ENCODE measurements at places on chromosomes 2 and 18.
A peak's percentile ranks its signal among the peaks of the same experiment; 100 is the strongest.

DNA sequence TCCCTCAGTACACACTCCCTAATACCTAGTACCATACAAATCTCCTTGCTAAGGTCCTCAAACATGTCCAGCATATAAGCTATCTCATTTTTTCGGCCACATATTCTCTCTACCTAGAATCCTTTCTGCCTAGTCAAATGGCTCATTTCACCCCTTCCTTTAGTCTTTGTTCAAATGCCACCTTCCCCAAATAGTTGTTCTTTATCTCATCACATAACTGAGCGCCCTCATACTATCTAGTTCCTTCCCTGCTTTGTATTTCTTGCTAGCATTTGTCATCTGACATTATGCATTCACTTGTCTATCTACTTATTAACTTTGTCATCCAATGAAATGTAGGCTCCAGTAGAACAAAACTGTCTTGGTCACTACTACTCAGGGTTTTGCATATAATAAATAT, 35.5 kb downstream of the RPRD1A start:
- DNase-seq: no peak

- DNase-seq: no peak
Measured at GRCh38 chr18:24273596-24273995, 124.0 kb downstream of the OSBPL1A start.

GRCh38 chr2:17107151-17107550, 411.1 kb downstream of the RAD51AP2 start:
- no peak for DNase-seq

DNA sequence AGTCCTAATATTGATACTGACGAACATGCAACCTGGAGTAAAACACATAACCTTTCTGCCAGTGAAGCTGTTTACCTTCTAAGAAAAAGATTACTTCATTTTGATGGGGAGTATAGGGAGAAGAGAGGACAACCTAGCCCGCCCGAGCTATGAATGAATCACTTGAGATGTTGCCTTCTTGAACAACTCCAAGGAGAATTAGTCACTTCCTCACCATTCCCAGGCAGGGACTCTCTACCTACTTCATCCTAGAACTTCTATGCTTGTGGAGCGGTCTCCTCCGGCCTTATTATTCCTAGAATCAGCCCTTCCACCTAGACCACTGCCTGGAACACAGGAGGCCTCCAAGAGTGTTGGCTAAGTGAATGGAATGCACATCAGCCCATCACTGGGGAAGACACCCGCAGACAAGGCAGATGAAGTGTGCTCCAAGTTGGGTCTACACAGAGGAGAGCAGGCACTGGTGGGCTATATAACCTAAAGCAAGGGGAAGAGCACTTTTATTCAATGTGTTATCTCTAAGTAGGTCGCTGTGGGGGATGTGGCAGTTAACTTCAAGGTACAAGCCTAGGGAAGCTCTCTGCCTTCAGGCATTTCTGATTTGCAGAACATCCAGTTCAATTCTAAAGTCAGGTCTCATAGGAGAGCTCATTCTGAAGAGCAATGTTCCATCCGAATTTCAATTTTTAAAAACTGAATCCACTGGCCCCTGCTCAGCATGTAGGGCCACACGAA, 57.4 kb downstream of the STK39 start:
- no peak for DNase-seq

DNA sequence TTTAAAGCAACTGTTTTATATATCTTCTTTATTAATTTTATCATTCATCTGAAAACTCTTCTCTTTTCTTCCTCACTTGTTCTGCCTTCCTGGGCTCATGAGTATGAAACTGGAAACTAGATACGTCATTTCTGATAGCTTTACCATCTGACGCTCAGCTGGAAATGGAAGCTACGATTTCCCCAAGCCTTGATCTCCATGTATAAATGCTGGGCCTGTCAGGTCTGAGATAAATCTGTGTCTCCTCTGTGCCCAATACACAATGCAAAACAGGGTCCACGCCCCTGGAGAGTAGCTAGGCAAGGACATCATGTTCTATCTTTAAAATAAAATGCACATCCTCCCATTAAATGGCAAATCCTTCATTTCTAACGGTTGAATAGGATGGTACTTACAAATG, 238.4 kb downstream of the AFF3 start:
- DNase-seq: no peak

- peak; percentile 41 for DNase-seq
Measured at GRCh38 chr2:173126819-173127218, 51.2 kb downstream of the MAP3K20 start.

DNA sequence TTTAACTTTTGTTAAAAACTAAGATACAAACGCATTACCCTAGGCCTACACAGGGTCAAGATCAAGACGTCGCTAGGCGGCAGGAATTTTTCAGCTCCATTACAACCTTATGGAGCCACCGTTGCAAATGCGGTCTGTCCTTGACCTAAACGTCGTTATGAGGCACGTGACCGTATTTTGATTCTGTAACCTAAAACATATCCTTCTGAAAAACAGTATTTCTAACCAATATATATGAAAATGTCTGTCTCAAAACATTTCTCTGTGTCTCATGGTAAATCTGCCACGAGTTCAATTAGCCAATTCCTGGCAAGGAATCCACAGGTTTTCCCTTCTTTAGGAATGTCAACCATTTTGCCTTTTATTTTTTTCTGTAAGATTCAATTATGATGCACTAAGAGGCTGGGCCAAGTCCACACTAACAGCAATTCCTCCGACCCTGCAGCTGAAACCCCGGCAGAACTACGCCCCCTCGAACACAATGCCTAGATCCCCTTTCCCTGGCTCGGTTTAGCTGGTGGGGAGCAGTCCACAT, 1.7 kb downstream of the RTN4 start:
- DNase-seq: no peak

- no peak for DNase-seq
Measured at GRCh38 chr18:62612289-62612645, 89.4 kb downstream of the ZCCHC2 start.

GRCh38 chr2:223696719-223697118, 94.6 kb upstream of the SCG2 start:
- DNase-seq: no peak

- no peak for DNase-seq
Measured at GRCh38 chr18:23585007-23585871, 1.1 kb downstream of the NPC1 start.

DNA sequence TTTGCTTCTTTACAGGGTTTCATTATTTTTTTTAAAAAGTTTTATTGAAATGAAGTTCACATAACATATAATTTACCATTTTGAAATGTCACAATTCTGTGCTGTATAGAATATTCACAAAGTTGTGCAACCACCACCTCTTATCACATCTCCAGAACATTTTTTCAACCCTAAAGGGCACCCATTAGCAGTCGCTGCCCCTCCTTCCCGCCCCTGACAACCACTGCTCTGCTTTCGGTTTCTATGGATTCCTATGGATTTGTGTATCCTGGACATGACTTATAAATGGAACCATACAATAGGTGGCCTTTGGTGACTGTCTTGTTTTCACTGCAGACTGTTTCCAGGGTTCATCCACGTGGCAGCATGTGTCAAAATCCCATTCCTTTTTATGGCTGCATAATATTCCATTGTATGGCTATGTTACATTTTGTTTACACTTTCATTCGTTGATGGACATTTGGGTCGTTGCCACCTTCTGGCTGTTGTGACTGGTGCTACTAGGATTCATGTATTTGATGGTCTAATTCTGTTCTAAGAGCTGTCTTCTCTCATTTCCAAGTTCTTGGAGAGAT, 52.6 kb downstream of the SH3BP4 start:
- DNase-seq: no peak

DNA sequence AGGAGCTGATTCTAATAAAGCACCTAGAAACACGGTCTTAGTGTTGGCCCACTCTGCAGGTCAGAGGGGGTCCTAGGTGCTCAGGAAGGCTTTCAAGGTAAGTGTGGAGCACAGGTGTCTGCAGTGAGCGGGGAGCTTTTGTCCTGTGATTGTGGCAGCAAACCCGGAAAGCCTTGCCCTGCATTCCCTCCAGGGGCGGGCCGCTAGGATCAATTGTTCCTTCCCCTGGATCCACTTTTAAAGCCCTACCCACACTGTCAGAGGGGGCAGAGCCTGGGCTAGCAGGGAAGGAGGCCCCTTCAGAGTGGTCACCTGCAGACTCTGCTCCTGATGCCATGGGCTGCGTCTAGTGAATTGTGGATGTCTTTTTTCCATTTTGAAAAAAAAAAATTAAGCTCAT, 176.0 kb downstream of the CTIF start:
- no peak for DNase-seq

- no peak for DNase-seq
Measured at GRCh38 chr18:68316636-68317035, 398.3 kb downstream of the TMX3 start.

DNA sequence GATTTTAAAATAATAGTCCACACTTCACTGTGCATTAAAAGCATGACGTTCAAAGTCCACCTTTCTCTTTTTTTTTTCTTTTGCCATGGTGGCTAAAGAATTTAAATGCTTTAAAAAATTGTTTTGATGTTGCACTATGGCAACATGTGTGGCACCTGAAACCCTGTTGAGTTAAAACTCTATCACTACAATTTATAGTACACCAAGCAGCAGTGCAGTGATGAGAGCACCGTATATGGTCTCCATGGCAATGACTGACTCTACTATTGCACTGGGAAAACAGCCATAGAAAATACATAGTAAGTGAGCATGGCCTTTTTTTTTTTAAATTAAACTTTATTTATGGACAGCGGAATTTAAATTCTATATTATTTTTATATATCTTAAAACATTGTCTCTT, 298.8 kb downstream of the FIGN start:
- DNase-seq: no peak

DNA sequence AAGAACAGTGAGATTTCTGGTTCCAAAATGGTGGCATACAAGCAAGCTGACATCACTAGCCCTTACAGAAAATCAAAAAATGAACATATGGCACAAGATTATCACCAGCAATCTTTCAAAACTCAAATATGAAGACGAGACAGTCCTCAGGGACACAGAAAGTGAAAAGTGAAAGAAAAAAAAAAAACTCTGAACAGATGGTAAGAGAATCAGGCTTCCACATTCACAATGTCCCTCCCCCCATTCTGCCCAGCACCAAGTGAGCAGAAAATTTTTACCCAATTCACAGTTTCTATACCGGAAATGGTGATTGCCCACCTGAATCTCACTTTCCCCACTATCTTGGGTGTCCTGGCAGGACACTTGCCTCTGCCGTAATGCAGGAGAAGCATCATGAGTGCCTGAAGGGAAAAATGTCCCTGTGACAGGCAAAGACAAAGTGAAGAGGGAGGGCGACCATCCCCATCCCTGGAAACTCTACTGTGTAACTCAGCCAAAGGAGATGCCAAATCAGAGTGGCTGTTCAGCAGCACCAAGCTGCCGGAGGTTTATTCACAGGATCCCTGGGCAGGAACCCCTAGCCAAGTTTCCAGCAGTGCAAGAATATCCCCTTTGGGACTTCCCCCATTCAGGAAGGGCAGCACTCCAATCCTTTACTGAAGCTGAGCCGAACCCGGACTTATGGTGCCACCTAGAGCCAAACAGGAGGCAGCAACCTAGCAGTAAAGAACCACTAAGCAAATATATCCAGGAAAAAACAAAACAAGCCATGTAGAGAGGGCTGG, 312.2 kb downstream of the LRATD1 start:
- DNase-seq: no peak

- DNase-seq: no peak
Measured at GRCh38 chr18:50080932-50081560, 113.9 kb downstream of the MYO5B start.

DNA sequence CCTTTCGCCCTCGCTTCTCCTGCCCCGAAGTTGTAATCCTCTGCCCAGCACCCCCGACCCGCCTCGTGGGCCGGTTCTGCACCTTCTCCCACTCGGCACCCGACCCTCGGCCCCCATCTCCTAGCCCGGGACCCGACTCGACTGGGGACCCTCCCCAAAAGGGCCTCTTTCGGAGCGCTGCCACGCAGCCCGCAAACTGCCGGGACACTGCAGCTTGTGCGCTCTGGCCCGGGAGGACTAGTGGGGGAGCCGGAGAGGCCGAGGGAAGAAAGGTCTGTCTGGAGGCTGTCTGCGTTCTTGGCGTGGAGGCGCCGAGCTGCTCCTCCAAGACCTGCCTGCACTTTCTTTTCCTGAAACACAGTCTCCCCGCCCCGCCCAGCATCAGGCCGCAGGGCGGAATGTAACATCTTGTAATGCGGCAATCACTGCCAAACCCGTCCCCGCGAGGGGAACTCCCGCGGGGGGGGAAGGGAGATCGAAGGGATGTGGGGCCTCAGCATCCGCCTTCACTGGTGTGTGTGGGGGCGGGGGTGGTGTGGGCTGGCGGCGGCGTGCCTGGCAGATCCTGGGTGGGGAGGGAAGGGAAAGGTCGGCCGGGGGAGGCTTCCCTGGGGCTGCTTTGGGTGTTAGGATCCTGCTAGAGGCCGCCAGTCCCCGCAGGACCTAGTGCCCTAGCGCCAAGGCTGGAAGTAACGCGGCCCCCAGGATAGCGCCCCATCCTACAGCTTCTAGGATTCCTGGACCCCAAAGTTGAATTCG, 7.4 kb downstream of the DLX2 start:
- no peak for DNase-seq

GRCh38 chr2:76667821-76668271, 854.3 kb downstream of the LRRTM4 start:
- DNase-seq: no peak

GRCh38 chr2:39524756-39525635, 87.9 kb upstream of the MAP4K3 start:
- DNase-seq: no peak

GRCh38 chr18:60245096-60245495, 127.5 kb downstream of the MC4R start:
- DNase-seq: no peak

DNA sequence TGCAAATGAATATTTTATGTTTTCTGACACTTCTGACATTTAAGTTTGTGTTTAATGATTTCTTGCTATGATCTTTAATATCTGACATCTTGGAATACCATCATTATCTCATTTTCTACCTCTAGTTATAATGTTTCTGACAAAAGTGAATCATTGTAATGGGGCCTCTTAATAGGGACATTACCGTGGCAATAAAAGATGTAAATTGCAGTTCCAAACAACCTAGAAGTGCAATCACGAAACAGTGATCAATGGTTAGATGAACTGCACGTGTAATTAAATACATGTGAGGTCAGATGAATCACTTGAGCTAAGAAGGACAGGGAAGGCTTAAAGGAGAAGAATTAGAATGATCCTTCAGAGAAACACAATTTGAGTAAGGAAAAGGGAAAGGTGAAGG, 1078.3 kb downstream of the DPP10 start:
- no peak for DNase-seq

All from foreskin melanocyte (primary cell).